ENCODE measurements at places on chromosomes 5 and 9.

GRCh38 chr5:167065794-167066193, 1225.7 kb upstream of the WWC1 start:
- no peak for DNase-seq

- DNase-seq = no peak
These were observed 3.4 kb downstream of the CCNI2 start for GRCh38 chr5:132750471-132751230.

DNA sequence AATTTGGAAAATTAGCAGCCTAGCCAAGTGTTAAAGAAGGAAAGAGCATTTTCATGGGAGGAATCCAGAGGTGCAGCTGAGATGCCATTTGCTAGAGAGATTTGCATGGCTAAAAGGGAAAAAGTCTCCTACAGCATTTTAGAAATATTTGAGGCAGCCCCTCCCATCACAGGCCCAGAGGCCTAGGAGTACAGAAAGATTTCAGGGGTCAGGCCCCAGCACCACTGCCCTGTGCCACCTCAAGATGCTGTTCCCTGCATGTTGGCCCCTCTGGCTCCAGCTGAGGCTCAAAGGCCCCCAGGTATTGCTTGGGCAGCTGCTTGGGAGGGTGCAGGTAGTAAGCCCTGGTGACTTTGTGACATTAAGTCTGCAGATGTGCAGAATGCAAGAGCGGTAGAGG, 26.9 kb upstream of the NPR3 start:
- DNase-seq = no peak

DNA sequence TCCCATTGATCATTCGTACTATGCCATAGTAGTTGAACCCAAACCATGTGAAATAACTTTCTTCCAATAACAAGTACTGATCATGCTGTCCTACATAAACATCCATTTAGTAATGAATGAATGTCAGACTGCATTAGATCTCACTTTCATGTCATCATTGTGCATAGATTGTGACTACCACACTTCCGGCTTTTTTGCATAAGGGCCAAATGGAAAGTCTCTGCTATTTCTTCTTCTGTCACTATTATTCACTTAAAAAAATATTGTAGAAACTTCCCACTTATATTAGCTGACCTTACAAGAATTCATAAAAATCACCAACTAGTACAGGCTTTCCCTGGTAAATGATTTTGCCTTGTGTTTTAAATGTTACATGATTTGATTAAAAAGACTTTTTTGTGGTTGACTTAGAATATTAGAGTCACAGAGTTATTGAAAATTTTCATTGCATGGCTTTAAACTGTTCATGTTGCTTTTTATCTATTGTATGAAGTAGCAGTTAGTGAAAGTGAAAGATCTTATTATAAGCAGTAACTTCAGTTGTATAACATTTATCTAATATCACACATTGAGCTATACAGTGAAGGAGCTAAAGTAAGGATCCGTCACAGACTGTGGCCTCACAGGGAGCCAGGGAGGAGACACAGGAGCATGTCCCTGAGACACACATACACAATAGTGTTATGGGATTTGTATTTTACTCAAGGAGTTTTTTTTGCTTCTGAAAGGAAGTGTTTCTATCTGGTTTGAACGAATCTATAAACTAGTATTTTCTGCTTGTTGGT, 33.9 kb downstream of the LMNB1 start:
- DNase-seq = no peak

DNA sequence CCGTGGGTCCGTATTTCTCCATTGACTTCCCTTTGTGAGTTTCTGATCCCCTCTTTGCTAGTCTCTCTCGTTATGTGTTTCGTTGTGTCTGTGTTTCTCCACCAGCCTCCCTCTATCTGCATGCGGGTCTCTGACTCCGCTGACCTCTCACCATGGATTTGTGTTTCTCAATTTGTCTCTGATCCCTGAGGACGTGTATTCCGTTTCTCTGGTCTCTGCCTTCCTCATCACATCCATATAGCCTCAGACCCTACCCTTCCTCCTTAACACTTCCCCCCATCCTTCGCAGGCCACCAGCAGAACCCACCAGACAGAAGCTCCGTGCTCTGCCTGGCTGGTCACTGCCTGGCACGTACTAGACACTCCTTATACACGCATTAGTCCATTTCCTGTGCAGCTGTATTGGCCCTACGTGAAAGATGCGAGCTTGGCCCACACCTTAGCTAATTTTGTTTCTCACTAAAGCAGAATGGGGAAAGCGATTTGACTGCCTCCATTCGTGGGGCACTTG, 631 bp downstream of the B4GALT7 start:
- peak; percentile 27 for DNase-seq

- no peak for DNase-seq
These were observed 163.8 kb upstream of the MVB12B start for GRCh38 chr9:126162611-126163381.

- no peak for DNase-seq
These were observed 201.3 kb downstream of the CACNA1B start for GRCh38 chr9:138078846-138079245.

DNA sequence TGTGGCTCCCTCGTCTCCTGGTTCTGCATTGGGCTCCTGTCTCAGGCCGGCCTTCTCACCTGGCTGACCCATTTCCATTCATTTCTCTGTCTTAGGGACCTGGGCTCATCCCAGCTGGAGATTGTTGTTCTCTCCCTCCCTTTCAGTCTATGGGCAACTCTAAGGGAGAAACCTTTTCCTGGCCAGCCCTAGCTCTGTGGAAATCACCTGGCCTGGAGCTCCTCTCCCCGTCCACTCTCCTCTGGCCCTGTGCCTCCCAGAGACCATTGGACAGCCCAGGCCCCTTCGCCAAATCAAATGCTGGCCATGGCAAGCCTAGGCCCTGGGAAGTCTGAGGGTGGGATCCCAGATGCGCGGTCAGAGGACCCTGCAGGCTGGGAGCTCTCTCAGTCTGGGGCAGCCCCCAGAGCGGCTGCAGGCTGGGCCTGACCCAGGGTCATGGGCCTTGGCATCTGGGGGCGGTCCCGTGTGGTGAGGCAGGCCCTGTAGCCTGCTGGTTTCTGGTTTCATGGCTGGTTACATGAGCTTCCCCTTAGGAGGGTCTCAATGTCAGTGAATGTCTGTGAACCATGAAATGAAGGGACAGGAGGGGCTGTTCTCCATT, 253.5 kb downstream of the AOPEP start:
- no peak for DNase-seq

All from CD4-positive, alpha-beta T cell treated with Interferon gamma for 1 hour (primary cell).